ENCODE measurements at places on chromosomes 16 and 17.

- no peak for DNase-seq
These were observed 36.0 kb downstream of the OSBPL7 start for GRCh38 chr17:47785538-47786123.

DNA sequence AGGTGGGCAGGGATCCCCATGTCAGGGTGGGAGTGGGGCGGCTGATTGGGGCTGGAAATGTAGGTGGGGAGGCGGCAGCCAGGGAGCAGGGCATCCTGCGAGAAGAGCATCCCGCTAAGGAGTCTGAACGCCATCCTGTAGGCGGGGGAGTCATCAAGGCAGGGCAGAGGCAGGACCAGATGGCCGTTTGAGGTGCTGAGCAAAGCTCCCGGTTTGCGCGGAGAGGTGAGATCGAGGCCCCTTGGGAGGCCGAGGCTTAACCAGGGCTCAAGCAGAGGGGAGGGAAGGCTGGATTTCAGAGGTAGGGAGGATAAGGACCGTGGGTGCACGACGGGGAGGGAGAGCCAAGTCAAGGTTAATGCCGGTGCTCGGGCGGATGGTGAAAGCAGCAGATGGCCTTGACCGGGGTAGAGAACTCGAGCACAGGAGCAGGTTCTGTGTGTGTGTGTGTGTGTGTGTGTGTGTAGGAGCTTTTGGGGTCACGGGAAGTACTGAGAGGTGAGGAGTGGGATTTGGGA is 472 bp upstream of the NME2 start:
- DNase-seq: peak; percentile 45

GRCh38 chr16:75287708-75288107 is 36.3 kb upstream of the BCAR1 start:
- DNase-seq: no peak

GRCh38 chr17:61503961-61504360 is 51.7 kb downstream of the TBX4 start:
- no peak for DNase-seq

GRCh38 chr16:19316846-19317245 is 31.3 kb downstream of the CLEC19A start:
- DNase-seq: no peak

GRCh38 chr17:82330322-82331239 is 3.0 kb downstream of the SECTM1 start:
- peak; percentile 58 for DNase-seq

DNA sequence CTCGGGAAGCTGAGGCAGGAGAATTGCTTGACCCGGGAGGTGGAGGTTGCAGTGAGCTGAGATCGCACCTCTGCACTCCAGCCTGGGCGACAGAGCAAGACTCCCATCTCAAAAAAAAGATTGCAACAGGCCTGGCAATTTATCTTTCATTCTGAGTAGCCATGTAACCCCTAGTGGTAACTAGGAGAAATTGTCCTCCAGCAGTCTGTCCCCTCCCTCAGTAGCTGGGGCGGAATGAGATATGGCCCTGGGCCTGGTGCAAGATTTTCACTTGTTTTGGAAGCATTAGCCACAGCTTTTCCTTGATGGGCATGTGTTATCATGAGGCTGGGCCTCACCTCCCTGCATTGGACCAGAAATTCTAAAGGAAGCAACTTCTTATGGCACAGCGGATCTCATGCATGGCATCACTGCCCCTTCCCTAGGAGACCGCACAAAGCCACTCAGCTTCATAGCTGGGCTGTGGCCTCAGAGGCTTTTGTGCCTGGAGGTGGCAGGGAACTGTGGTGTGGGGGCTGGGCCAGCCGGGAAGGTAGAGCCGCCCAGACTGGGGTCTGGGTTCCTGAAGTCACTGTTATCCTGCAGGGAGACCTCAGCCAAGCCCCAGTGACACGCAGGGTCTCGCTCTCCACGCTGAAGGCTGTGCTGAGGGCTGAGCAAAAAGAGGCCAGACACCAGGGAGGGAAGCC is 13.4 kb downstream of the NATD1 start:
- DNase-seq: no peak

GRCh38 chr16:86662740-86663139 is 84.4 kb downstream of the FOXL1 start:
- DNase-seq: no peak

- DNase-seq: no peak
These were observed 16.5 kb upstream of the NSMCE1 start for GRCh38 chr16:27284865-27285675.

DNA sequence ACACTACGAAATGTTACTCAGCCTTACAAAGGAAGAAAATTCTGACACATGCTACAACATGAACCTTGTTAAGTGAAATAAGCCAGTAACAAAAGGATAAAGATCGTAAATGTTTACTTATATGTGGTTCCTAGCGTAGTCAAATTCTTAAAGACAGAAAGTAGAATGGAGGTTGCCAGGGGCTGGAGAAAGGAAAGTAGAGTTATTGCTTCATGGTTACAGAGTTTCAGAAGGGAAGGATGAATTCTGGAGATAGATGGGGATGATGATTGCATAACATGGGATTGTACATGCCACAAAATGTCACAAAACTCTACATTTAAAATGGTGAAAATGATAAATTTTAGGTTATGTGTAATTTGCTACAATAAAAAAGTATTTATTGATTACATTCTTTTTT is 103.8 kb downstream of the CHD9NB start:
- no peak for DNase-seq

DNA sequence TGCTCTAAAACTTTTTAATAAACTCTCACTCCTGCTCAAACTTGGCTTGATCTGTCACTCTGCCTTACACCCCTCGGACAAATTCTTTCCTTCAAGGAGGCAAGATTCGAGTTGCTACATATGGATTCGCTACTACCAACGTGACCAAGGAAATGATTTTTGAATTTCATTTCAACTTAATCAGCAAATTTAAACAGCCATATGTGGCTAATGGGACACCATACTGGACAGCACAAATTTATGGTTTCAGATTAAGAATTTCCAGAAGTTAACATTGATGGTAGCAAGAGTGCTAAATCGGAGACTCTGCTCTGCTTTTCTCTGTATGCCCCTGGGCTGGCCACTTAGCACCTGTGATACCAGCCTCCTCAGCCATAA is 318.2 kb upstream of the PSMD7 start:
- no peak for DNase-seq

GRCh38 chr17:10648956-10649355 is 8.2 kb downstream of the MYH3 start:
- DNase-seq: no peak

DNA sequence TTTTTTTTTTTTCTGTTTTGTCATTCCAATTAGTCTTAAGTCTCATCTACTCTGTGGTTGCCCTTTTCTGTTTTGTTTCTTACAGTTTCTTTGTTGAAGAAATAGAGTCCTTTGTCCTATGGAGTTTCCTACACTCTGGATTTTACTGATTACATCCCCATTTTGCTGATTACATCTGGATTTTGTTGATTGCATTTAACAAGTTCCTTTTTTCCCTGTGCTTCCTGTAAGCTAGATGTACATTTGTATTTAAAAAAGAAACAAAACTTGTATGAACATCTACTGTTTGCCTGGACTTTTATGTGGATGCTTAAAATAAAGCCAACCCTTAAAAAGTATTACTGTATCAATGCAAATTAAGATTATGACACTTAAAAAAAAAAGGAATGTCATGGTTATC is 147.6 kb downstream of the CHD9 start:
- no peak for DNase-seq

- DNase-seq: no peak
These were observed at the start of the genes ABI3 and GNGT2 for GRCh38 chr17:49210158-49211029. TSS of gene ABI3 (plus strand) at chr17:49210707. CDS start at chr17:49210725, 18 bp downstream. TSS of gene GNGT2 (minus strand) at chr17:49210574. CDS start at chr17:49207422, 3,152 bp downstream.

GRCh38 chr16:61780161-61780560 is 256.1 kb downstream of the CDH8 start:
- no peak for DNase-seq

GRCh38 chr16:28534542-28535373 is 4.0 kb downstream of the NUPR1 start:
- no peak for DNase-seq

All from glutamatergic neuron (in vitro differentiated cells).